ENCODE measurements at places on chromosomes 4 and X.

DNA sequence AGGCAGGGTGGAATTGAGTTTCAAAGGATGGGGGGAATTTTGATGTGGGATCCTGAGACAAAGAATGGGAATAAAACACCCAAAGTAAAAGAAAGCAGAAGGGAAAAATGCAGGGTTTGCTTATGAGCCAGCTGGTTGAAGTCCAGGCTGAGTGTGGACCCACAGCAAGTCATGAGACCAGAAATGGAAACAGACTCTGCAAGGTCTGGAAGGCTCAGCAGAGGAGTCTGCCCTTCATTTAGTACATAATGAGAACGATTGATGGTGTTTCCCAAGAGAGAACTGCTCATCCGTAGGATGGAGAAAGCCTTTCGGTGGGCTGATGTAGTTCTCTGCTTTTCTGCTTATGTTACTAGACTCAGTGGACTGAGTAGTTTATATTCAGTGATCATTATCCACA lies 259.1 kb downstream of the C4orf33 start:
- no peak for DNase-seq

- DNase-seq, result no peak
These were observed 107.1 kb downstream of the TMEM131L start for GRCh38 chr4:153573221-153573620.

DNA sequence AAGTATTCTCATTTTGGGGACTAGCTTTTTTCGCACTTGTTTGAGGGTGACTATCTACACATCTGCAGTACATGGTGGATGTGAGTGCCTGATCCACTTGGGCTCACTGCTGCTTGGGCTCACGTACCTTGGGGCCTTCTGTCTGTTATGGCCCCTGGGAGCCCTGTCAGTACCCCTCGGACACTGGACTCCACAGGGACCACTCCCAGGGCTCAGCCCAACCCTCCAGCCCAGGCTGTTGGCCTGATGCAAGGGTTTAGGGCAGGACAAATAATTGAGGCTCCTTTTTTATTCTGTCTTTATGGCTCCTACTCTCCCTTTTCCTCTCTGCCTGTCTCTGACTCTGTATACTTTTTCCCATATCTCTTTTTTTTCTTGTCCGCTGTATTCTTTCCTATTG lies 32.7 kb upstream of the MSN start:
- no peak for DNase-seq

DNA sequence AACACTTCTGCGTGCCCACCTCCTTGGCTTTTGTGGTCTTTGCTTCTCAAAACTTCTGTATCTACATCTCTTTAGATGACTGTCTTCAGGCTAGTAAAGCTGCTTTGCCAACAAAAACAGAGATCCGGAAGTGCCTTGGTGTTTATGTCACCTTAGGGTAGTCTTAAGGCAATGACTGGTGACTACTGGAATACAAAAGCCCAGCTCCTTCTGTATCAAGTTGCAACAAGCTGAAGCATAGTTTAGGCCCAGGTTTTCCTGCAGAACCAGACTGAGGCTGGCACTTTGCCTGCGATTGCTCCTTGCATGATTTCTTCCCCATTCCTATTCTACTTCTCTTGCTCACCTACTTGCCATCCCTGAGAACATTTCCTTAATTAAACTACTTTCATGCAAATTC lies 333.8 kb downstream of the DMD start:
- DNase-seq, result no peak

DNA sequence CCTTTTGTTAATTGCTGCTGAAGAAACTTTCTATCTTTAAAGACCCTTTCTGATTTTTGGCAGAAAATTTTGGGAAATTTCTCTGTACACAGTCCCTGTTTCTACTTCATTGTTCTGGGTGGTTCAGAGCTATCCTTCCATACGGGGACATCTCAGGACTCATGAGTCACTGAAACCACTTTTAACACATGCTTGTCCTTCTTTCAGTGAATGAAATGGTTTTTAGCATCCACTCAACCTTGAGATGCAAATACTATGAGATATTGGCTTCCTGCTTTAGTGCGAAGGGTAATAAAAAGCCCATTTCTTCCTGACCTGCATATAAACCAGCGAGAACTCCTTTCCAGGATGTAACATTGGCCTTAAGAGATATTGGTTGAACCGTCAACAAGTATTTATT lies 158.0 kb downstream of the REPS2 start:
- no peak for DNase-seq
